T-cell (primary cell): ENCODE measurements at places on chromosomes 7 and 10. TPM values are rescaled to one million over a fixed set of nuclear protein-coding genes. Genes with fewer than 3 reads are reported as not detected.

- no peak overlapping the region for H3K4me3 ChIP-seq
- H3K27me3 ChIP-seq = peaks cover 9% of the 10 kb centered on the region
- no peak overlapping the region for H3K27ac ChIP-seq
Observed at GRCh38 chr10:104406715-104407650, 53.4 kb downstream of the CFAP58 start.

DNA sequence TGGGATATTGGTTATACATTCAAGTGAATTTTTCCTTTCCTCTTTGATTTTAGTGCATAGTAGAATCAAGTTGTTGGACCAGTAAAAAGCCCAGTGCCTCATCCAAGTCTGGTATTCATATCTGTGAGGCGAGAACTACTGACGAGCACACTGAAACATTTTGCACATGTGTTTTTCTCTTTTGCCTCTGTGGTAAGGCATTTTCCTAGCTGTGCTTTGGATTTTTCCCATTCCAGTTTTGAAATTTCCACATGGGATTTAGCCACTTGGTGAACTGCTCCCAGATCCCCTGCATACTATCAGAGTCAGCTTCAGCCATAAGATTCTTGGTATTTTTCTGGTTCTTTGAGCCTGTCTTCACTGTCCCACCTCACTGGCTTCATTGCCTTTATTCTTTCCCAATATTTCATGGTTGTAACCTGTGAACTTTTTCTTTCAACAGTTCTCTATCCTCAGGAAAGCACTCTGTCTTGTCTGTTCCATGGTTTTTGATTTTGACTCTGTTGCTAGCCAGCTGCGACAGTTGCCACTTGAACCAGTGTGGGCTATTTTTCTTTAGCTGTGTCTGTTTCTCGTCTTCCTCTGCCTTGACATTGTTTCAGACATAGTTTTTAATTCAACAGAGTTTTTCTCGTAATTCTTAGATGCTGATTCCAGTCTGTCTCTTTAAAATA lies 239.0 kb downstream of the REEP3 start:
- H3K27me3 ChIP-seq = no peaks in the 10 kb centered on the region
- no peak for DNase-seq
- H3K27ac ChIP-seq = no peak overlapping the region
- no peaks in the 10 kb centered on the region for H3K36me3 ChIP-seq
- H3K4me3 ChIP-seq = no peak overlapping the region

The NRCAM gene
- total RNA-seq = 4.5 TPM

DNA sequence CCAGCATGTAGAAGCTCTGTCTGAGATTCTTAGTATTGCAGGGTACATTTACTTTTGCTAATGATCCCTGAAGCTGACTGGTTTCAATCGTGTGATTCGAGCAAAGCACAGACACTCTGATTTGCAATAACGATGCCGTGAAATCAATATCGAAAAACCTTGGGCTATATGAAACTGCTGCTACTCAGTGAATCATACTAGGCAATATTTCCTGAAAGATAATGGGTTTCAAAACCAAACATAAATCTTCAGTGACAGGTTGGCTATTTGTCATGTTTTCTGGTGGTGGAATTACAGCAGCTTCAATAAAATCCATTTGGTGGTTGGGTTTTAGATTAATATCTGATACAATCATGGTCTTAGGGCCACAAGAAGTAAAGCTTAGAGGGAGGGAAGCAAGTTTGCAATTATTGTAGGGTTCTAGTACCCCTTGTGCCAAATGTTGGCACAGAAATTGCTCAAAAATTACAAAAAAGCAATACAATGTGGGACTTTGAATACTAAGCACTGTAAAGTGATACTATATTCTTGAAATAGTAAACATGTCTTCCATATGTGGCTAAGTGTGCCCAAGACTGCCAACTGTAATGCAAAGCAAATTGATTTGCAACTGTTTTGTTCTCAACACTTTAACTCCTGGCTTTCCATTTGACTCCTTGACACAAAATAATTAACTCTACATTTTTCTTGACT lies 112.4 kb upstream of the JAZF1 start:
- no peak overlapping the region for H3K27ac ChIP-seq
- H3K4me3 ChIP-seq = no peak overlapping the region
- no peak for DNase-seq
- H3K4me1 ChIP-seq = no peaks in the 10 kb centered on the region

DNA sequence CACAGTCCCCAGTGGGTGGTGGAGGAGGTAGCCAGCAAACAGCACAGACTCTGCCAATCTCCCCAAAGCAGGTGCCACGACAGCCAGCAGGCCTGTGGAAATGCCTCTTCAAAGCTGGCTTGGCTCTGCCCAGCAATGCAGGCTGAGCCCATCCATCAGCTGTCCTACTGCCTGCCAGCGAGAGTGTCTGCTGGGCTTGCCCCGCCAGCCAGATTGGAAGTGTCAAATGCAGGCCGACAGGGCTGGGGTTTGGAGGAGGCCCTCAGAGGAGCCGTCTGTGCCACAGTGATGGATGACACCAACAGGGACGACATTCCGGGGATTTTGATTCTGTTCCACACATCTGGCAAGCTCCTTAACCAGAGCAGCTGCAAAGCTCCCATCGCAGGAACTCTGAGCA lies 16.7 kb downstream of the HABP2 start:
- no peak overlapping the region for H3K27ac ChIP-seq
- no peak for DNase-seq
- no peak overlapping the region for H3K4me3 ChIP-seq
- H3K36me3 ChIP-seq = no peaks in the 10 kb centered on the region
- peaks cover 2% of the 10 kb centered on the region for H3K27me3 ChIP-seq

The SGPL1 gene
- 31.3 TPM for total RNA-seq

DNA sequence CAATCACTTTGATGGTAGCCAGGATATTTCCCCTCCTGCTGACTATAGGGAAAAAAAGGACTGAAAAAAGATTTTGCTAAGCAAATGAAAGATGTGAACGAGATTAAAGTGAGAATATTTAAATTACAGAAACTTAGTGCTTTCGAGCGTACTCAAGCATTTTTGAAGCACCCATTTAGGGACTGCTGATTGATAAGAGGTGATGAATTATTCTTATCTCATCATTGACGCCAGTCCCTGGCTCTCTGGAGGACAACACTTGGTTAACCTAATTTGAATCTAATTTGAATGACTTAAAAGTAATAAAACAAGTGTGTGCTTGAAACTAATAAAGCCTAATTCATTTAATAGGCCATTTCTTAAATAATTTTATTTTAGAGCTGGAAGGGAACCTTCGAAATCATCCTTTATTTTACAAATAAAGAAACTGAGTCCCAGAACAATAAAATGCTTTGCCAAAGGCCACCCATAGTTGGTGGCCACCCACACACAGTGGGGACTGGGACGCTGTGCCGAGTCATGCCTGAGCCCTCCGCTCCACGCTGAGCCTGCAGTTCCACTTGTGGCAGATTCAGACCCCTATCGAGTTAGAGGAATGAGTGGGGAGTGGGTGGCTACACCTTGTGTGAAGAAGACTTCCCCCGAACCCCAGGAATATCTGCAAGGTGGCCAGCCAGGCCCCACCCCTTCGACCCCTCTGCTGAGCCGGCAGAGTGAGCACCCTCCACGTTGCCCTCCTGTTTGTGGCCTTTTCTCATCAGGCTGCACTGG lies 61.1 kb upstream of the SAMD8 start:
- H3K36me3 ChIP-seq = no peaks in the 10 kb centered on the region
- no peaks in the 10 kb centered on the region for H3K4me1 ChIP-seq
- no peak for DNase-seq
- no peak overlapping the region for H3K4me3 ChIP-seq
- no peaks in the 10 kb centered on the region for H3K27me3 ChIP-seq

GRCh38 chr7:66400400-66400799 lies 195.3 kb downstream of the TPST1 start:
- no peak overlapping the region for H3K4me3 ChIP-seq
- H3K27ac ChIP-seq = no peak overlapping the region
- H3K27me3 ChIP-seq = no peaks in the 10 kb centered on the region

The PRSS2 gene
- total RNA-seq = 47.1 TPM

GRCh38 chr7:77450613-77451012 lies 34.5 kb upstream of the GSAP start:
- DNase-seq = no peak
- no peaks in the 10 kb centered on the region for H3K27me3 ChIP-seq
- no peak overlapping the region for H3K27ac ChIP-seq
- H3K4me1 ChIP-seq = no peaks in the 10 kb centered on the region
- H3K36me3 ChIP-seq = no peaks in the 10 kb centered on the region
- no peak overlapping the region for H3K4me3 ChIP-seq

The DUS4L gene
- total RNA-seq = 9.4 TPM

The MYO1G gene
- total RNA-seq = 191 TPM

GRCh38 chr7:69452797-69453196 lies 145.5 kb upstream of the AUTS2 start:
- no peaks in the 10 kb centered on the region for H3K36me3 ChIP-seq
- no peak for DNase-seq
- no peak overlapping the region for H3K4me3 ChIP-seq
- no peaks in the 10 kb centered on the region for H3K4me1 ChIP-seq
- no peak overlapping the region for H3K27ac ChIP-seq

The SPDYE17 gene
- total RNA-seq = not detected

GRCh38 chr10:89540420-89540949 lies 5.1 kb upstream of the SLC16A12 start:
- no peak for DNase-seq
- no peaks in the 10 kb centered on the region for H3K4me1 ChIP-seq
- H3K36me3 ChIP-seq = no peaks in the 10 kb centered on the region

The ACHE gene
- total RNA-seq = 0.84 TPM

- H3K4me1 ChIP-seq = no peaks in the 10 kb centered on the region
- DNase-seq = no peak
- no peak overlapping the region for H3K27ac ChIP-seq
- peaks cover 11% of the 10 kb centered on the region for H3K27me3 ChIP-seq
- H3K36me3 ChIP-seq = no peaks in the 10 kb centered on the region
- H3K4me3 ChIP-seq = no peak overlapping the region
Observed at GRCh38 chr7:128154504-128154903, 86.6 kb upstream of the LEP start.
